Effector memory CD4-positive, alpha-beta T cell (primary cell): ENCODE measurements at places on chromosomes 7 and 10.
A peak's percentile ranks its signal among the peaks of the same experiment; 100 is the strongest.

- H3K4me1 ChIP-seq = no peaks in the 10 kb centered on the region
- no peaks in the 10 kb centered on the region for H3K27me3 ChIP-seq
- no peak for DNase-seq
- H3K27ac ChIP-seq = no peak overlapping the region
- no peaks in the 10 kb centered on the region for H3K36me3 ChIP-seq
These were observed 449.4 kb downstream of the PTPRN2 start for GRCh38 chr7:158138329-158138597.

DNA sequence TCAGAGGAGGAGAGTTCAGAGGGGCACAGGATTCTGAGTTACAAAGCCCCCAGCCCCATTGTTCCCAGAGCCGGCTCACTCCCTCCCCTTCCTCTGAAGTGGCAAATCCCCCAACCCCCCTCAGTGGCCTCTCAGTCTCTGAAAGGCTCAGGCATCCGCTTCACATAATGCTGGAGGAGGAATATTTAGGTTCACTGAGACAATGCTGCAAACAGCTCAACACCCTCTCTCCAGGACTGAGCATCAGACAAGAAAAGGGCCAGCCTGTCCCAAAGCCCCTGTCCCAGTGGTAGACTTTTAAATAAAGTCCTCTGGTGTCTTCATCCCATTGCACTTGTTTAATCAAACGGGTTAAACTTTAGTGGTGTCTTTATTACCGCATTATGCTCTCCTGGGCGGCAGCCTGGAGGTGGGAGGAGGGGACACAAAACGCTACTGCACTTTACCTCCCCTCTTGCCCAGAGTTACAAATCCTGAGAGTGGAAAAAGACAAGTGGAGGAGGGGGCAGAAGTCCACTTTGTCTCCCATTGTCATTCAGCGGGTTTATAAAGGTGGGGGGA lies 257.9 kb downstream of the FGFR2 start:
- no peaks in the 10 kb centered on the region for H3K27me3 ChIP-seq
- H3K27ac ChIP-seq = no peak overlapping the region
- no peak overlapping the region for H3K4me3 ChIP-seq
- H3K36me3 ChIP-seq = no peaks in the 10 kb centered on the region

GRCh38 chr7:151468217-151469018 lies 28.5 kb upstream of the CRYGN start:
- H3K4me1 ChIP-seq = peaks cover 22% of the 10 kb centered on the region
- H3K36me3 ChIP-seq = peaks cover 50% of the 10 kb centered on the region
- no peak overlapping the region for H3K27ac ChIP-seq
- H3K27me3 ChIP-seq = no peaks in the 10 kb centered on the region
- no peak overlapping the region for H3K4me3 ChIP-seq

GRCh38 chr7:131104596-131105293 lies 222.9 kb upstream of the MKLN1 start:
- no peaks in the 10 kb centered on the region for H3K27me3 ChIP-seq
- peaks cover 8% of the 10 kb centered on the region for H3K36me3 ChIP-seq
- H3K27ac ChIP-seq = peak overlapping the region; percentile 76
- H3K4me3 ChIP-seq = peak overlapping the region; percentile 62
- peaks cover 28% of the 10 kb centered on the region for H3K4me1 ChIP-seq

- H3K4me3 ChIP-seq = no peak overlapping the region
- peaks cover 6% of the 10 kb centered on the region for H3K4me1 ChIP-seq
- DNase-seq = no peak
- H3K27me3 ChIP-seq = no peaks in the 10 kb centered on the region
These were observed 4.0 kb downstream of the UNC5B start for GRCh38 chr10:71216363-71216695.

DNA sequence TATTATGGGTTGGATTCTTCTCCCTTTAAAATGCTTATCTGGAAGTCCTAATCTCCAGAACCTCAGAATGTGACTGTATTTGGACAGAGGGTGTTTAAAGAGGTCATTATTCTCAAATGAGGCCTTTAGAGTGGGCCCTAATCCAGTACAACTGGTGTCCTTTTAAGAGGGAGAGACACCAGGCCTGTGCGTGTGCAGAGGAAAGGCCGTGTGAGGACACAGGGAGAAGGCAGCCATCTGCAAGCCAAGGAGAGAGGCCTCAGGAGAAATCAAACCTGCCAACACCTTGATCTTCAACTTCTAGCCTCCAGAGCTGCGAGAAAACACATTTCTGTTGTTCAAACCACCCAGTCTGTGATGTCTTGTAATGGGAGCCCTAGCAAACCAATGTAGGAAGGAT lies 235.4 kb upstream of the MYO3A start:
- H3K36me3 ChIP-seq = no peaks in the 10 kb centered on the region
- no peak overlapping the region for H3K4me3 ChIP-seq
- no peaks in the 10 kb centered on the region for H3K4me1 ChIP-seq
- H3K27ac ChIP-seq = no peak overlapping the region
- no peak for DNase-seq
- no peaks in the 10 kb centered on the region for H3K27me3 ChIP-seq

GRCh38 chr10:98269435-98269912 lies 1.5 kb upstream of the LOXL4 start:
- peaks cover 18% of the 10 kb centered on the region for H3K27me3 ChIP-seq
- no peaks in the 10 kb centered on the region for H3K36me3 ChIP-seq
- no peak overlapping the region for H3K4me3 ChIP-seq
- no peak overlapping the region for H3K27ac ChIP-seq

DNA sequence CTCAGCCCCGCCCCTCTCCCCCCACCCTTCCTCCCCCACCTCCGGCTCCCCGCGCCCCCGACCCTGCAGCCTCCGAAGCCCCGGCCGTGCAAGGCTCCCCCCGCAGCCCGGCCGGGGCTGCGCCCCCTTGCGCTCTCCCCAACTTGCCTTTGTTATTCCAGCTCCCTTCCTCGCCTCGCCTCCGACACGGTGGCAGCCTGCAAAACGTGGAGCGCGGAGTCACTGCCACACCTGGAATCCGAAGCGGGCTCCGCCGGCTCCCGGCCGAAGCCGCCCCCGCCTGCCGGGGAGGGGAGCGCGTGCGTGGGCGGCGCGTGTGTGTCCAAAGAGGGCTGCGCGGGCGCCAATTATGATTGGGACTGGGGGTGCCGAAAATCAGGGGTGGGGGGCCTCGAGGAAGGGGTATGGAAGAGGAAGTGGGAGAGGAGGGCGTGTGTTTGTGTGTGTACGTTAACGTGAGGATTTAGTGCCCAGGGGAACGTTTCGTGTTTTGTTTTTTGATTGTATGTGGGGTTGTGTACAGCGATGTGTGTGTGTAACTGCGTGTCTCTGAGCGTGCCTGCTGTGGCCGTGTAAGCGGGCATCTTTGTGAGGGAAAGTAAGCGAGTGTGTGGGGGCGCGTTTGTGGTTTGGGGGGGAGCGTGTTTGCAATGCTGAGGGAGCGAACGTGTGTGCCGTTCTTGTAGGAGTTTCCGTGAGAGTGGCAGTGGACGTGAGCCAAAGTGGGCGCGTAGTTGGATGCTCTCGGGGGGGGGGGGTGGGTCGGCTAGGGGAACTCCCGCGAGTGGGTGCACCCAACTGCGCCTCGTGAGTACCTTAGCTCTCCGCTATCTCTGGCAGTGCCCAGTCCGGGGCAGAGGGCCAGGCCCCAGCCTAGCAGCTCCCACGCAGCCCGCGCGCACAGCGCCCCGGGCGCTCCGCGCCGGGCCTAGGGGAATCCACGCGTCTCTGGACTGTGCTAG lies 1.2 kb upstream of the ZMIZ1 start:
- H3K4me1 ChIP-seq = peaks cover 34% of the 10 kb centered on the region
- H3K27ac ChIP-seq = peak overlapping the region; percentile 73
- no peaks in the 10 kb centered on the region for H3K36me3 ChIP-seq
- peak; percentile 78 for DNase-seq
- H3K4me3 ChIP-seq = peak overlapping the region; percentile 65
- no peaks in the 10 kb centered on the region for H3K27me3 ChIP-seq

GRCh38 chr10:109173121-109173520 lies 750.2 kb downstream of the XPNPEP1 start:
- no peaks in the 10 kb centered on the region for H3K36me3 ChIP-seq
- no peak for DNase-seq
- no peaks in the 10 kb centered on the region for H3K4me1 ChIP-seq
- no peak overlapping the region for H3K4me3 ChIP-seq
- no peak overlapping the region for H3K27ac ChIP-seq
- no peaks in the 10 kb centered on the region for H3K27me3 ChIP-seq

DNA sequence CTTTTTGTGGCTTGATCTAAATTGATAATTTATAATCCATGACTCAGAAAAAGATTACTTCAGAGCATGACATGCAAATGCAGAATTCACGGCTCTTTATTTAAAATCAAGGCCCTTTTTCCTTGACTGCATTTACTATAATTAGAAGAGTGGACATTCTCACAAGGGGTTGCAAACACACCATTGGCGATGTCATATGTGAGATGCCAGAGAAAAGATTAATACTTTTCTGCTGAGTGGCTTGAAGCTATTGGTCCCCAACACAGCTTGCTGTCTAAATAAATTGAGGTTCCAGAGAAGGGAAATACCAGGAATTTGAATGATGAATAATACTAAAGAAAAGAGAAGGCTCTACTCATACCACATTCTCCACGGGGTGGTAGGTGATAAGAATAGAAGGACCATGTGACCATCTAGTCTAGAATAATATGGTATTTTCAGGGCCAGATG lies 78.7 kb upstream of the ARID5B start:
- no peak overlapping the region for H3K27ac ChIP-seq
- no peaks in the 10 kb centered on the region for H3K36me3 ChIP-seq
- no peak overlapping the region for H3K4me3 ChIP-seq
- no peaks in the 10 kb centered on the region for H3K4me1 ChIP-seq
- no peak for DNase-seq

GRCh38 chr7:81725003-81725811 lies 44.6 kb downstream of the HGF start:
- no peak for DNase-seq
- no peaks in the 10 kb centered on the region for H3K36me3 ChIP-seq
- H3K4me3 ChIP-seq = no peak overlapping the region
- H3K4me1 ChIP-seq = no peaks in the 10 kb centered on the region

- H3K4me3 ChIP-seq = no peak overlapping the region
- DNase-seq = no peak
- no peaks in the 10 kb centered on the region for H3K27me3 ChIP-seq
- no peak overlapping the region for H3K27ac ChIP-seq
- no peaks in the 10 kb centered on the region for H3K4me1 ChIP-seq
These were observed 370.3 kb upstream of the MTPN start for GRCh38 chr7:136347488-136347887.

GRCh38 chr10:24822590-24822989 lies 98.9 kb upstream of the ARHGAP21 start:
- no peaks in the 10 kb centered on the region for H3K4me1 ChIP-seq
- no peaks in the 10 kb centered on the region for H3K27me3 ChIP-seq
- no peak overlapping the region for H3K27ac ChIP-seq
- no peak overlapping the region for H3K4me3 ChIP-seq
- no peak for DNase-seq

DNA sequence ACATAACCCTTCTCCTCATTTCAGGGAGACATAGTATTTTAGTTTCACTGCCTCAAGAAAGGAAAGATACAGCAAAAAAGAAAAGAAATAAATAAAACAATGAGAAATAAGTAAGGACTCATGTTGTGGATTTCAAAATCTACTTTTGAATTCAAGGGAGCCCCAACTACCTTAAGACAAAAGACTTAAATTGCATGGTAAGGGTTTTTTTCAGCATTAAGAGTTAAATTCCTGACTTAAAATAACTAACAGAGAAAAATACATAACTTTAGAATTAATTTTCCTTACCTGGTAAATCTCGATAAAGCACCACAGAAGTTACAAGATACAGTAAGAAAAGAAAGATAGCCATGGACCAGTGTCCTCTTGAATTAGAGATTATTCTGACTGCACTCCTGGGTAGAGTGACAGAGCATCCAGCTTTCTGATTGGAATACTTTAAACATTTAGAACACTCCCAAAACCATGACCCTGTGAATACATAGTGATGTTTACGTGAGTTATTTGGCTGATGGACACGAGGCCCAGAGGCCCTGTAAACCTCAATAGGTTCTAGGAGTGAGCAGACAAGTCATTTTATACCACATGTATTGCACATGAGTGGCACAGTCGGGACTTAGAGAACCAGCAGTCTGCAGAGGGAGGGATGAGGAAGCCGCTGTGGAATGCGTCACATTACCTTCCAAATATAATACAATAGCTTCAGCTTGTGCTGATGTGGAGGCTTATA lies 292.5 kb upstream of the SEMA3C start:
- no peaks in the 10 kb centered on the region for H3K36me3 ChIP-seq
- no peaks in the 10 kb centered on the region for H3K27me3 ChIP-seq
- H3K4me1 ChIP-seq = no peaks in the 10 kb centered on the region
- DNase-seq = no peak
- H3K4me3 ChIP-seq = no peak overlapping the region

DNA sequence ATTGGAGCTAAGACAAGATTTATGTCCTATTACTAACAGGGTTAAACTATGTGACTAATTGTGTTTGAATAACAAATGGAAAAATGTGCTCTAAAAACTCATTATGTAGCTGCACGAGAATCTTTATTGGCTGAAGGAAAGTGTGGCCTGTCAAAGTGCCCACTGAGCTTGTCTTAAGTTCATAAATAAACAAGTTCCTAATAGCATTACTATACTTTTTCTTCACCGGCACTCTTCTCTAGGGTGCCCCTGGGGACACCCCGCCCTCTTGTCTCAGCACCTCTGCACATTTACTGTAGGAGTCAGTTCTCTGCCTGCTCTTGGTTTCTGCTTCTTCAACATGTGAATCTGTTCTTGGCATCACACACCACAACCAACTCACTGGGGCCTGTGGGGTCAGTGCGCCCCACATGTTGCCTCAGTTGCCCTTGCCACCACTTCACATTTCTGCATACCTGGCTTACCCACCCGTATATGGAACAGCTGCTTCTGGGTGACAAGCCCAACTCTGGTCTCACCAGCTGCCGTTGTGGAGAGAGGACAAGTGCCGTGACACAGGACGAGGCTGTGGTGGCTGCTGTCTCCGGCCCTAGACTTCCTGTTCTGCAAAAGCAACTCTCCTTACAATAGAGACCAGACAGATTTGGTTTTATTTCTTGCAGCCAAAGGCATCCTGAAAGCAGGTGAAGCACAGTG lies 96.3 kb upstream of the DDC start:
- peak overlapping the region; percentile 44 for H3K27ac ChIP-seq
- DNase-seq = no peak
- no peaks in the 10 kb centered on the region for H3K27me3 ChIP-seq
- no peaks in the 10 kb centered on the region for H3K36me3 ChIP-seq
- peak overlapping the region; percentile 22 for H3K4me3 ChIP-seq
- H3K4me1 ChIP-seq = peaks cover 47% of the 10 kb centered on the region

DNA sequence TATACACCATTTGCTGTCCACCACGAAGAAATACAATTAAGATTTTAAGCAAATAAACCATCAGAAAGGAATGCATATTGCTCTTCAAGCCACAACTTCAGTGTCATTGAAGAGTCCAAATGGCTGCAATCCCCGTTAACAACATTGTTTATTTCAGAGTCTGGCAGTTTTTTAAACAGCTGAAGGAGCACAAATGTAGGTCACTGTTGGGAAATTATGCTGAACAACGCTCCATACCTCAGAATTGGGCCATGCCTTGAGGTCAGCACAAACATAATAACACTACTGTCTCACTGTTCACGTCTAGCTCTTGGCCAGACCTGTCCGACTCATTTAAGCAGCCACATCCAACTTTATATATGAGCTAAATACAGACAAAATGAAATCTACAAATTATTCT lies 453.9 kb upstream of the GHITM start:
- H3K27me3 ChIP-seq = no peaks in the 10 kb centered on the region
- no peak overlapping the region for H3K4me3 ChIP-seq
- DNase-seq = no peak
- H3K27ac ChIP-seq = no peak overlapping the region
- H3K4me1 ChIP-seq = no peaks in the 10 kb centered on the region
- no peaks in the 10 kb centered on the region for H3K36me3 ChIP-seq
